ENCODE measurements at places on chromosomes 5 and 9. TPM values are rescaled to one million over a fixed set of nuclear protein-coding genes. Genes with fewer than 3 reads are reported as not detected.

DNA sequence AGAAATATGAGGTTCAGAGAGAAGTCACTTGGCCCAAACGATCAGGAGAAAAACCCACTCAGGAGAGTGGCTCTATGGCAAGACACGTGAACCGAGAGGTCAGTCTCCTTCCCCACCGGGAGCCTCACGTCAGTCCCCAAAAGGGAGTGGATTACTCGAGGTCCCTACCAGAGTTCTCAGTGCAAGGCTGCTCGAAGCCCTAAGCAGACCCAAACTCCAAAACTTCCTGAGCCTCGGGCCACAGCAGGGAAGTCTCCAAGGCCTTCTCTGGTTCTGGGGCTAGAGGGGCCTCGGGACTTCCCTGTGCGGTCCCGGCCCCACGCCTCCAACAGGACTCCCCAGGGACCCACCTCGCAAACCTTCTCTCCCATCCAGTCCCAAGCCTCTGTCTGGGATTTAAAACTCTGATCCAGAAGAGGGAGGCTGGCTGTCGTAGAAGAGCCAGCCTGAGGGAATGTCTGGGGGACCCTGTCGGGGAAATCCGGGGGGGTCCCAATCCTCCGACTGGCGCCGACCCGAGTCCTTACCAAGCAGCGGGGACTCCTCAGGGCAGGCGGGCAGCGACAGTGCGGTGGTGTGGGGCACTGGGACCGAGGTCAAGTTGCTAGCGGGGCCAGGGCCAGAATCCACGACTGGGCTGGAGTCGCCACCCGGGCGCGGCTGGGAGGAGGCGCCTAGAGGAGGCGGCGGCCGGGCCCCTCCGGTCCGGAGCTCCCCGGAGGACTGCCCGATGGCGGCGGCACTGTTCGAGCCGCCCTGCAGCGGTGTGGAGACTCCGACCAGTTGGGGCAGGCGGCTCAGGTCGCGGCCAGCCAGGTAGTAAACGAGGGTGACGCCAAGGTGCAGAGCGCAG is 679 bp downstream of the B4GALT1 start:
- DNase-seq = no peak

- DNase-seq = no peak
Observed at GRCh38 chr5:151664694-151665585, 21.8 kb downstream of the SPARC start.

DNA sequence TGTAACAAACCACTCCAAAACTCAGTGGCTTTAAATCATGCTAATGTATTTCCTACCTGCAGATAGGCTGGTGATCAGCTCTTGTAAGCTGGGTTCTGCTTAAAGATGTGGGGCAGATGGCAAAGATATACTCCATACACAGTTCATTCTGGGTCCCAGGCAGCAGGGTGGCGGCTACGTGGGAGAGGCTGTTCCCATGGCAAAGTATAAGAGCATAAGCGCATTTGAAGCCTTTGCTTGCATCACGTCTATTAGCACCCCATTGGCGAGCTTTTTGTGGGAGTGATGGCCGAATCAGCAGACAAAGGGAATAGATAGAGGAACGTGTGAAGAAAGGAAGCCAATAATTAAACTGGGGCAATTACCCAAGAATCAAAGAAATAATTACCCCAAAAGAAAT is 523.1 kb downstream of the SPATA31D1 start:
- no peak for DNase-seq

DNA sequence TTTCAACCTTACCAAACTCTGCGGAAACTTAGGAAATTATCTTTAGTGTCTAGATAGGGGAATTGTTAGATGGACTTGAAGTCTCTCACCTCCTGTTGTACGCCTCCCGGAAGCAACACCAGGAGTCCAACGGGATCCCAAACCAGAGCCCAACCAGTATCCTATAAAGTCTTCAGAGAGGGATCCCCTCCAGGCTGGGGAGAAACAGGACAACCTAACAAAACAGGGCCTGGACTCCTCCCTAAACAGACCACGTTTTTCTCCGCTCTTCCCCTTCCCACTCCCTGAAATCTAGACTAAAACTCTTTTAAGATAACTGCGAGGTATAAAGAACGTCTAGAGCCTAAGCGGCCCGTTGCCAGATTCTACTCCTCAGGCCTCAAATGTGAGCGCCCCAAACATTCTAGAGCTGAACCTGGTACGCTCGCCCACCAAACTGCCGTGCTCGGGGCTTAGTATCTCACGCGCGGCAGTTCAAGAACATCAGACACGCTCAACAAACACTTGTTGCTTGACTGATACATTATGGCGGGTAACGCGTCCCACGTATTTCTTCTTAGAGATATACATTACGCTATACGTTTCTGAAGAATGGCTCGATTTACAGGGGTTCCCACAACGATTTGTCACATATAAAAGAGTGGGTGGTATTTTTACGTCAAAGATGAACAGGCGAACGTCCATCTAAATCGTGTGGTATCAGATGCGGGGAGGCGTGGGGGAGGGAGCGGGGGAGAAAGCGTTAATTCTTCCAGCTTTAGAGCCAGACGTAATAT is 663 bp upstream of the SMIM27 start:
- no peak for DNase-seq

GRCh38 chr5:125411071-125411743 is 664.8 kb upstream of the ZNF608 start:
- no peak for DNase-seq

DNA sequence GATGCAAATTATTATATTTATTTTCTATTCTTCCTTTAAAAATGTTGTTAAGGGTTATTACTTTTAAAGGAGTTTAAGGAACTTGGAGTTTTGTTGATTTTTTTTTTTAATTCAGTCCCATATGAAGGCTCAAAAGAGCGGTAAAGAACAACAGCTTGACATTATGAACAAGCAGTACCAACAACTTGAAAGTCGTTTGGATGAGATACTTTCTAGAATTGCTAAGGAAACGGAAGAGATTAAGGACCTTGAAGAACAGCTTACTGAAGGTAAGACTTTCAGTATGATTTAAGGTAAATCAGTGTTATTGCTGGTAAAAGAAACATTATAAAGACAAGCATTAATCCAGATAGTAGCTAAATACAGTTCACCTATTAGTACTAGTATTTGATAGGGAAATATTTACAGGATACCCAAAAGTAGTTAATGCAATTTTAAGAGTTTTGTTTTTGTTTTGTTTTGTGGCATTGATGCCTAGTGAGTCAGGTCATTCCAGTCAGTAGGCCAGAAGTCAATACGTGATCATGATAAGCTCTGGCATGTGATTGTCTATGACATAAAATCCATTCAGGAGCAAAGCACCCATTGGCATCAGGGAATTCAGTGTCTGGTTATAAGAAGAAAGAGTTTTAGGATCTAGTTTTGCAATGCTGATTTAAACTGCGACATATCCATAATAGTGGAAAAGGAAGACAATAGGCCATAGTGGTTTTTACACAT is 49.2 kb downstream of the CNTRL start:
- no peak for DNase-seq

GRCh38 chr5:132812781-132813598 is at the start of gene SOWAHA:
TSS of gene SOWAHA (plus strand) at chr5:132813302. CDS start at chr5:132813622, 320 bp downstream.
- DNase-seq = no peak

The CERCAM gene
- 18.3 TPM for total RNA-seq

The SPTLC1 gene
- total RNA-seq = 91.4 TPM

- no peak for DNase-seq
Observed at GRCh38 chr5:78275998-78276543, 18.4 kb downstream of the AP3B1 start.

The C5orf15 gene
- 17.9 TPM for total RNA-seq

Data from esophagus squamous epithelium (tissue), 5 donors.